Cardiac muscle cell (in vitro differentiated cells and primary cell): ENCODE measurements at places on chromosomes 5 and 9. TPM values are rescaled to one million over a fixed set of nuclear protein-coding genes. Genes with fewer than 3 reads are reported as not detected.

DNA sequence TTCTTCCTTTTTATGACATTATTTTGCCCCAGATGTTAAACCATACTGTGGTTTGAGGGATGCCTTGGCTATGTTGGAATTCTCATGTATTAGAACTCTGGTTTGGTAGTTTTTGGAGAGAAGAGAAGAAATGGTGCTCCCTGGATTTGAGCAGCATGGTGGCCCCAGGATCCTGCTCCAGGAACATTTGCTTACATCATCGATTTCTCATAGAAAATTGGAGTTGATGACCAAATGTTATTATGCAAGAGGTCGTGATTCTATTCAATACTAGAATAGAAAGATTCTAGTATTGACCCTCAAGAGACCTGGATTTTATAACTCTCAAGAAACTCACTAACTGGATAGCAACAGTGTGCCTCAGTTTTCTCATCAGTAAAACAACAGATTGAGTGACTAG, 77.5 kb upstream of the GNAQ start:
- no peak for DNase-seq

GRCh38 chr5:142976861-142977260, 206.7 kb downstream of the ARHGAP26 start:
- DNase-seq, result no peak

- no peak for DNase-seq
Measured at GRCh38 chr5:151130235-151130921, 27.2 kb downstream of the ANXA6 start.

Gene OR5C1
- polyA plus RNA-seq, result not detected in 2 replicates

DNA sequence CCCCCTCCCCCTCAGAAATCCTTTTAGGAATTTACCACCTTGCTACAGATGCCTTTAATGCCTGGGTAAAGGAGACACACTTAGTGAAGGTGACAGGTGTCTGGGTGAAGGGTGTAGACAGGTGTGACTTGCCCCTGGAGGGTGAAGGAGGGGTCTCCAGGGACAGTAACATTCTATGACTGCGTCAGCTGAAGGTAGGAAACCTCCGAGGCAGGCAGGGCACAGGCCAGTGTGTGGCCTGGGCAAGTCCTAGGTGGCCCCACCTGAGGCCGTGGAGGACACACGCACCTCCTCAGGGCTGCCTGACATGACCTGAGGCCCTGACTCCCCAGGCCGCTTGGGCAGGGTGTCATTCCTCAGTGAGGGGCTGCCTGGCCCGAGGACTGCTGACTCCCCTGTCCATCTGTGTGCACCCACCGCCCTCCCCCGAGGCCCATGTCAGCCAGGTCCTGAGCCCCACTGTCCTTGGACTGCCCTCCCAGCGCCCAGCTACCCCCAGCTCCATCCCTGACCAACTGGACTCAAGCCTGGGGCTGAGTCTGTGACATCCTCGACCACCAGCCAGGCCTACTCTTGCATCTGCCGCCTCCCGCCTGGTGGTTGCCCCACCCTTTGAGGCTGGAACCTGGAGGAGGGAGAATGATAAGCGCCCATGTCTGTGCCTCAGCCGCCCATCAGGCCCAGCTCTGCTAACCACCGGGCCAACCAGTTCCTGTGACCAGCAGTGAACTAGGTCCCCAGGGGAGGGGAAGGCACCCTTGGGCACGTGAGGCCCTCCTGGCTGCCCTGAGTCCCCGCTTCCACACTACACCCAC, 18.4 kb downstream of the CARD19 start:
- DNase-seq, result no peak
